ENCODE measurements at places on chromosomes 2 and 18. TPM values are rescaled to one million over a fixed set of nuclear protein-coding genes. Genes with fewer than 3 reads are reported as not detected.

- DNase-seq: no peak
Measured at GRCh38 chr2:133756833-133757232, 188.6 kb upstream of the NCKAP5 start.

- no peak for DNase-seq
Measured at GRCh38 chr2:179297927-179298326, 33.3 kb upstream of the SESTD1 start.

GRCh38 chr18:23626451-23627279 lies 36.0 kb downstream of the ANKRD29 start:
- DNase-seq: no peak

DNA sequence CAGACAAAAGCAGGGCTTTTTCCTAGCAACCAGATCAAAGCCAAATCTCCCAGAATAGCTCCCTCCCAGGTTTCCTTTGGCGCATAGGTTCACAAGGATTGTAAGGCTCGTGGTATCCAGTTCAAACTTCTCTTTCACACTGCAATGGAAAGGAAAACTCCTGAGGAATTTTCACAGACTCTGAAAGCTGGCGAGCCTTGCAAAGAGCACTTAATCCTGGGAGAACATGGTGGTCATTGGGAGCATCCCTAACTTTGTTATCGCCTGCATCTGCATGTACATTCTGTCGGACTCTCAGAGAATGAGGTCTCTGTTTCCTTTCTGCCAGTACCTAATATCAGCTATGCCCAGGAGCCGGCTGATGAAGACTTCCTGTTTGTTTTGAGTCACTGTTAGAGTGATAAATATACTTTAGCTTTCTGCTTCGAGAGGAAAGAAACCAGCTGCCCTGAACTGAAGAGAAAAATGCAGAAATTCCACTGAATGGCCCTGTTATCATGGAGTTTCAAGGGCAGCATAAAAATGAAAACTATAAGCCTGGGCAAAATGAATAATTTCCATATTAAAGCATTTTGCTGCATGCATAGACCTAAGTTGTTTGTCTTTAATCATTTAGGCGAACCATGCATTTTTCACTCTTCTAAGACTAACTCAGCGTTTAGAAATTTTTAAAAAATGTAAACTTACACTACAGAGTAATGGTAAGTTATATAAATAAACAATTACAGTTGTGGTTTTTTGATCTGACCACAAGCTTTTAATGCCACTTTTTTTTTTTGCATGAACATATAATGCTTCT lies 76.4 kb upstream of the ZEB2 start:
- no peak for DNase-seq

GRCh38 chr2:48127612-48128191 lies 221.4 kb upstream of the FBXO11 start:
- no peak for DNase-seq

DNA sequence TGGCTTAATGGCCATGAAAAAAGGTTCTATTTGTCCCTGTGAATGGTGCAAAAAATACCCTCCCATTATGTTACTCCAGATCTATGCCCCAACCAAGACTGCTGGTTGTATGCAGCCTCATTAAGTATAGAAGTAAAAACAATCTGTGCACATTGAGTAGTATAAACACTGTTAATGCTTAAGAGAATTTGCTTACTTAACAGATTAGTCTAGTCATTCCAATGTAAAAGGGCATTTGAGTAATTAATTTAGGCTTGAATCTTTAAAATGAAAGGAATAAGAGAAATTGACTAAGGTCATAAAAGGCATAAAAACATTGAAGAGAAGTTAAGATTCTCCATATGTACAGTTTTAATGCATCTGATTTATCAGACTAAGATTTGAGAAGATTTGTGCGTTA lies 51.2 kb downstream of the FAM124B start:
- no peak for DNase-seq

- DNase-seq: peak; percentile 95
Measured at GRCh38 chr18:3448838-3449511, 997 bp upstream of the TGIF1 start.

- DNase-seq: no peak
Measured at GRCh38 chr2:95531254-95531771, 46.8 kb upstream of the TRIM43B start.

- DNase-seq: no peak
Measured at GRCh38 chr2:168312036-168312822, 64.8 kb upstream of the STK39 start.

SERPINB12 gene
- not detected for total RNA-seq

REEP1 gene
- 61.7 TPM for total RNA-seq

All from sigmoid colon (tissue), 7 donors.